CD4-positive, alpha-beta T cell treated with Interleukin-12 subunit alpha and Interleukin-12 subunit beta, for 1 hour (primary cell): ENCODE measurements at places on chromosomes 3 and 15.

GRCh38 chr3:140018556-140018955, 83.6 kb downstream of the CLSTN2 start:
- DNase-seq, result no peak

DNA sequence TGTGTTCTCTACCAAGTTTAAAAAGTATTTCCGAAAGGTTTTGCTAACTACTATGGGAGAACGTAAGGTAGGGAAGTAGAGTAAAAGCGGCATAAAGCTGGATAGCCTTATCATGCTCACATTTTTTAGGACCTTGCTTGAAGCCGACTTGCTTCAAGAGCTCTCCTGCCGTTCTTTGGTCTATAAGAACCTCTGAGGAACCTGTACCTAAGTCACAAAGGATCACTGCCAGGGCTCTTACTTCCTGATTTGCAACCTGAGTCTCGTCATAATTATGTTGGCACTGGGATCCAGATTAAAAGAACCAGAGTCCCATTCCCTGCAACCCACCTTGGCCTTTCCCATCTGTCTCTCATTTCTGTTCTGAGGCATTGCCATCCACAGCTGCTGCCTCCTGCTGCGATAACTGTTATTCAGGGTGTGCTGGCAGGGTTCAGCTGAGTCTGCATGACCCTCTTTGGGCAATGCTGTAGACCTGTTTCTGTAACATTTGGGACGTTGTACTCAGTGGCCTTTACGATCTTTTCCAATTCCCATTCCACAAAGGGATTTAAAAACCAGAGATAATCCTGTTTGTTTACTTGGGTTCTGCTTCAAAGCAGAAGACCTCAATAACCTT, 131.0 kb upstream of the UMPS start:
- no peak for DNase-seq

- no peak for DNase-seq
Observed at GRCh38 chr15:59400103-59400813, 27.6 kb upstream of the MYO1E start.

DNA sequence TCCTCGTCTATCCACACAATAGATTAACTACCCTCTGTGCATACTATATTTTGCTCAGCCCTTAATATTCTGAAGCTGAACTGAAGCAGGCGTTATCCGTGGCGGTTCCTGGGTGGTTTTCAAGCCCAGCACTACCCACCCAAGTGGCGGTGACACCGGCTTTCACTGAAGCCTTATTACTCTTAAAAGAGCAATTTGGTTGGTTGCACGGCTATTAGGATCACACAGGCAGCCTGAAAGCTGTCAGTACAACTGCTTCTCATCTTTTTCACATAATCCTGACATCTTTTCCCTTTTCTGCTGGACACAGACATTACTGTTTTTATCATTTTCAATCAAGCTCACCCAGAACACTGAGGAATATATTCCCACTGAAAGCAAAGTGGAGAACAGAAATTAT, 525.3 kb upstream of the ZNF717 start:
- no peak for DNase-seq
